ENCODE measurements at places on chromosomes 7 and 10.

- no peak for DNase-seq
These were observed 126.1 kb upstream of the PPP2R2D start for GRCh38 chr10:131774681-131775085.

- DNase-seq = no peak
These were observed 390.3 kb upstream of the CELF2 start for GRCh38 chr10:10627414-10627813.

DNA sequence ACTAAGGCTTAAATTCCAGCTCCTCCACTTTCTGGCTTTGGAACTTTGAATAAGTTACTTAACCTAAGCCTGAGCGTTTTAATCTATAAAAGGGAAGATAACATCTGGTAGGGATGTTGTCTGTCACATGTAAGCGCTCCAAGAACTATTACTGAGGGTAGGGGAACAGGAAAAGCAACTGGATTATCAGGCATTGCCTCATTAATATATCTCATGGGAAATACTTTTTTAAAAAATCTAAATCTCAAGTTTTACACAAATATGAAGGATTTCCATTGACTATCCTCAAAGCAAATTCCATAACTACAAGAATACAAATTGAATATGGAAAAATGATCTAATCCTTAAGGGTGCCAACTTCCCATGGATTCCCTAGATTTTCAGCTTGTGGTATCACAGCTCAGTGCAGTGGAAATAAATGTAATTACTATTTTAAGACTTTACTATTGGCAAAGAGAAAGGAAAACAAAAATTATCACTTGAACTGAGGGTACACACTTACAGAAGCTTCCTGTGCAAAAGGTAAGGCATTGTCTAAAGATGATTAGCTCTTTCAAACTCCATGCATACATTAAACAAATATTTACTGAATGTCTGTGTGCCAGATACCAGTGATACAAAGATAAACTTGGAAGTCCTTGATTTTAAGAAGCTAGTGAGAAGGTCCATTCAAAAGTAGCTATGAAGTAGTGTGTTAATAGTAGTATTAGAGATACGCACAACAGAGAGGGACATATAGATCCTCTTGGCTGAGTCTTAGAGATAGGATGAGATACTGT lies 38.4 kb downstream of the NT5C2 start:
- no peak for DNase-seq

DNA sequence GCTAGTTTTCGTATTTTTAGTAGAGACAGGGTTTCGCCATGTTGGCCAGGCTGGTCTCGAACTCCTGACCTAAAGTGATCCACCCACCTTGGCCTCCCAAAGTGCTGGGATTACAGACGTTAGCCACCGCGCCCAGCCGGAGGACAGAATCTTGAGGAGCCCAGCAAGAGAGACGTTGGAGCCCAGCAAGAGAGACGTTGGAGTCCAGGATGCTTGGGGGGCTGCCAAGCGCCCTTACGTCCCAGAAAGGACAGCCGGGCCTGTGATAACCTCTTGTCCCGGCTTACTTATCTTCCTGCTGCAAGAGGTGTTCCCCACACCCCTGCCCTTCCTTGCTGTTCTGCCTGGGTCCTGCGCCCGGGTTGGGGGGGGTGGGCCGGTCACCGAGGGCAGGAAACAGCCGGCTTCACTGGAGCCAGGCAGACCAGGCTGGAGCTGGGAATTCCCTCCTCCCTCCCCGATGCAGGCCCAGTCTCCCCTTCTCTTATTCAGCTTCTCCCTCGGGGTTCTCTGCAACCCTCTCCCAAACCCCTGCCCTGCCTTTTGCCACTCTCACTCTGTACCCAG lies 1.9 kb upstream of the EPHB4 start:
- no peak for DNase-seq

GRCh38 chr7:133618970-133619369 lies 366.1 kb downstream of the EXOC4 start:
- no peak for DNase-seq

- DNase-seq = no peak
These were observed 235.7 kb upstream of the TCERG1L start for GRCh38 chr10:131547129-131547799.

GRCh38 chr7:7014827-7015595 lies 167.3 kb upstream of the C1GALT1 start:
- no peak for DNase-seq

DNA sequence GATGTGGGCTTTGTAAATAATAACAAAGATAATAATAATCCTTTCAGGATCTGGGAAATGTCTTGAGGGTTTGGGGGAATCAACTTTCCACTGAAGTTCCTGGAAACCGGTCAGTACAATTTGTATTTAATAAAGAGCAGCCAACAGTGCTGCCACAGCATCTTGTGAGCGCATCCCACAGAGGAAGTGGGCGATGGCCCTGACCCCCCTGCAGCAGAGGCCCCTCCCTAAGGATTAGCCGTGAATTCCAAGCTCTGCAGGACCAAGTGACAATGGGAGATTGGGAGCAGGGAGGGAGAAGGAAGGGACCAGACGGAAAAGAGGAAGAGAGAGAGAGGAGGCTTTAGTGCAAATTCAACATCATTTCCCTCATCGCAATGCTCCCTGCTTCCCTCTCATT lies 349.2 kb downstream of the RNLS start:
- no peak for DNase-seq

GRCh38 chr10:16777473-16778370 lies 39.5 kb downstream of the RSU1 start:
- DNase-seq = peak; percentile 52

- no peak for DNase-seq
These were observed 33.4 kb downstream of the INPP5A start for GRCh38 chr10:132570771-132571649.

GRCh38 chr7:111878785-111879184 lies 316.5 kb upstream of the IMMP2L start:
- DNase-seq = no peak

DNA sequence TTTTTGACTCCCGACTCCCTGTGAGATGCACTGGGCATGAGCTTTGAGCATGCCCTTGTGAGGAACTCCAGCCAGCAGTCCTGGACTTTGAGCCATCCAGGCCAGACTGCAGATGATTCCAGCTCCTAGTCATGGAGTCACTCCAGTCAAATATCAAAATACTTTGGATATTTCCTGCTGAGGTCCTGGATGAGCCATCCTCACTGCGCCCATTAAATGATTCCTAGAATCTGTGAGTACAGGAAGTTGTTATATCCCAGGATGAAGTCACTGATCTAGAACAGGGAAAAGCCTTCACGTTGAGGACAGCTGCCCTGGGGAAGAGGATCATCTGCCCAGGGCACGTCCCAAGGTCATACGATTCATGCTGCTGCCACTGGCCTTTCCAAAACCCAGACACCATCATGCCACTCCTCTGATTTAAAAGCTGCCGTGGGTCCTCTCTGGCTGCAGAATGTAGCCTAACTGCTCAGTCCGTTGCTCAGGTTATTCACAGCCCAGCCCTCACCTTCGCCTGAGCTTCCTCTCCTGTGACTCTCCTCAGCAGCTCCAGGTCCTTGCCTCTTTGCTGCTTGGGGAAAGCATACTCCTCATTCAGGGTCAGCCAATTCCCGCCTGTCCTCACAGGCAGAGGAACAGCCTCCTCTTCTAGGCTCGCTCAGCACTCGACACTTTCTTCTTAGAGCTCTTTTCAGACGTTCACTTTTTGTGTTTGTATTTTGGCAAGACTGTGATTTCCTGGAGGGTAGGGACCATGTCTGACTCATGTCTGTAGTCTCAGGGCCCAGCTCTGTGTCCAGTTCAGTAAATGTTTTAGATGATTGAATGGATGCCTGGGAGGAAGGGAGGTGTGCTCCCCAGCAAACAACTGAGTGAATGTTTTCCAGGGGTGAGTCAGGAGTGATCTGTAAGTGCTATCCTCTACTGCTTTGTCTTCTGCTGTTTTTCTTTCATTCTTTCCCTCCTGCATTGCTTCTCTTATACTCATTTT lies 157.8 kb downstream of the SNX10 start:
- DNase-seq = no peak

- no peak for DNase-seq
These were observed 34.2 kb downstream of the SP4 start for GRCh38 chr7:21462081-21462480.

DNA sequence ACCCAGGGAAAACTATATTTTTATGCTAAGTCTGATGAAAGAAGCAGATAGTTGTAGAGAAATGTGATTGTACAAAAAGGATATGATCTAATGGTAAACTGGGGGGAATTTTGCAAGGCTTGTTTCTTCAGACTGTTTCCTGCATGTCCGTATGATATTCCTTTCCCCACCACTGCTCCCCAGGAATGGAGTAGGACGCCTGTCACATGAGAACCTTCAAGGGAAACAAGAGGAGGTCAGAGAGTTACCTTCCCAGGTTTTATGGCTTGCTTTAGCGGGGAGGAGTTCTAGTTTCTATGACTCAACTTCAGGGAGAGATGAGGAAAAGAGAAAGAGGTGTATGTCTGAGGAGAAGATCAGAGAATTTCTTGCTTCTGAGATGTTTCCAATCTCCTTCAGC lies 16.4 kb upstream of the ITPRID1 start:
- no peak for DNase-seq

- no peak for DNase-seq
These were observed 12.1 kb downstream of the KBTBD2 start for GRCh38 chr7:32879460-32879859.

- no peak for DNase-seq
These were observed 66.4 kb upstream of the ZMIZ1 start for GRCh38 chr10:79002336-79002735.

DNA sequence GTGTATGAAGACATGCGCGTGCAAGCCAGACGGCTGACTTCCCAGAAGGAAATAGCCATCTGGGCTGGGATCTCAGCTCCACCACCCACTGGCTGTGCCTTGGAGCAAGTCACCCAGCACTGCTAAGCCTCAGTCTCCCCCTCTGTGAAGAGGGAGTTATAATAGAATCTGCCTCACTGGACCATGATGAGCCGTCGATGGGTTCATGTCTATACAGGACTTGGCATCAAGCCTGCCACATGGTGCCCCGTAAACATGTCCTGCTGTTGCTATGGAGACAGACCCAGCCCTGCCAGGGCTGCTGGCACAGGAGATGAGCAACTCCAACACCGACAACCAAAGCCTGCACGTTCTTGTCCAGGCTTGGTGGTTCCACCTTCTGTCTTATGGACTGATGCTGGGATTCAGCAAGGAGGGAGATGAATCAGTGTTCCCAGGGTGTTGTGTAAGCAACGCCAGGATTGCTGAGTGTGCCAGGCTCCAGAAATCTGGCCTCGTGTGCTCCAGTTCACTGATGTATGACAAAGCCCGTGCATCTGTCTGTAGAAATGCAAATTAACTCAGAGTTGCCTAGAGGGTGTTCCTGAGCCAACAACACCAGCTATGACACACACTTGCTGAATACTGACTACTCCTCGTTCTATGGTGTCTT lies 5.6 kb downstream of the GPR15LG start:
- no peak for DNase-seq

- DNase-seq = no peak
These were observed 2.2 kb downstream of the DLX6 start for GRCh38 chr7:97007583-97007861.

DNA sequence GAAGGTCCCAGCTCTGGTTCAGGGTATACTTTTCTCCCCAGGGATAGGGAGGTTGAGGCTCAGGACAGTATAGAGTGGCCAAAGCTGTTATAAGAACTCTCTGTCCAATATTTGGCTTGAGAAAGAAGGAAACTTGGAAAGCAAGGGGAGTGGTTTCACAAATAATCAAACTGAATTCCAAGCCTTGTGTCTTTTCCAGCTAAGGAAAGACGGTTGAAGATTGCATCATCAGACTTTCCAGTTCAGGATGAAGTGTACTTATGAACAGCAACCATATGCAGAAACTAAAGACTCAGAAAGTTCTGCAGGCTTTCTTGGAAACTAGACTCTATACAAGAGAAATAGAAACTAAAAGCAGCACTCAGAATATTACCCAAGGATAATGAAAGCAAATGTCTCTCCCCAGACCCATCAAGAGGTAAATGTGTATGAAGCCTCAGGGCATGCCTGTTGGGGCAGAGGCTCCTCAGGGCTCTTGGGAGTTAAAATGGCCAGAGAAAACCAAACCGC lies 46.4 kb downstream of the RAMP3 start:
- DNase-seq = no peak

GRCh38 chr10:84291384-84291783 lies 37.0 kb upstream of the CCSER2 start:
- peak; percentile 46 for DNase-seq

DNA sequence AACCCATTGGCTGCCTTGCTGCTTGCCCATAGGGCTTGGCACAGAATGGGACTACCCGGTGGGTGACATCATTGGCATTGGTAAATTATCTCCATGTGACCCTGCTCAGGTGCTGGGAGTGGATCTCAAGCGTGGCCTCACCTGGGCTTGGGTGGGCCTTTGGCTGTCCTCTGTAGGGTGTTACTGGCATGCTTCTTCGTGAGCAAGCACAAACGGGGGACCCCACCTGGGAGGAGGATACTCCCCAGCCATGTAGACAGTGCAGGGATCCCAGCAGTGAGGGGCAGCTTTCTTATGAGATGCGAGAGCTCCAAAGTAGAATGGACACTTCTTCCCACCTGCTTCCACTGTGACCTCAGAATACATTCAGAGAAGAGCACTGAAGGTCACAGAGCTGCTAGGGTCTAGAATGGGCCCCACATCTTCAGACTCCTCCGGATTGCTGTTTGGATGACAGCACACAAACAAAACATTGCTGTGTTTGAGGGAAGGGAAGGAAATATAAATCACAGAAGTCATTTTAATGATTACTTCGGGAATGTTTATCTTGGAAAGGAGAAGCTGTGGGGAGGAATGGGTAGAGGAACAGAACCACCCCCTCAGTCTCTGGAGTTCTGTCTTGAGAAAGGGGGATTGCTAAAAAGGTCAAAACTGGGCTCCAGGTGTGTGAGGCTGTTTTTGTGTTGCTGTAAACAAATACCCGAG lies 75.9 kb downstream of the SH2D4B start:
- DNase-seq = no peak

DNA sequence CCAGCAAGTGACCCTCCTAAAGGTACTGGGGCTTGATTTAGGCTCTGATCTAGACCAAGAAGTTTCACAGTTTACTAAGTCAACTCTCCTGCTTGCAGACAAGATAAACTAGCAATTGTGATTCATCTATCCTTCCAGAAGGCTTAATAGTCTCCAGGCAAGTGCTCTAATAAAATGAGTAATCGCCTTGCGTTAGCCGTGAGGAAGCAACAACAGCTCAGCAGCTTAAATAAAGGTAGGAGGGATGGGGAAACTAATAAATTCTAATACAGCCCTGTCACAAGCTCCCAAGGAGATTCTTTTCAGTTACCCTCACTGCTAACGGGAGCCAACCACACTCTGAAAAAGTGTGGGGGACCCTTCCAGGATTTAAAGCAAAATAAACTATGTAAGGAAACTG lies 48.4 kb downstream of the FRMD4A start:
- no peak for DNase-seq
